ENCODE measurements at places on chromosomes 16 and 17.
A peak's percentile ranks its signal among the peaks of the same experiment; 100 is the strongest.

DNA sequence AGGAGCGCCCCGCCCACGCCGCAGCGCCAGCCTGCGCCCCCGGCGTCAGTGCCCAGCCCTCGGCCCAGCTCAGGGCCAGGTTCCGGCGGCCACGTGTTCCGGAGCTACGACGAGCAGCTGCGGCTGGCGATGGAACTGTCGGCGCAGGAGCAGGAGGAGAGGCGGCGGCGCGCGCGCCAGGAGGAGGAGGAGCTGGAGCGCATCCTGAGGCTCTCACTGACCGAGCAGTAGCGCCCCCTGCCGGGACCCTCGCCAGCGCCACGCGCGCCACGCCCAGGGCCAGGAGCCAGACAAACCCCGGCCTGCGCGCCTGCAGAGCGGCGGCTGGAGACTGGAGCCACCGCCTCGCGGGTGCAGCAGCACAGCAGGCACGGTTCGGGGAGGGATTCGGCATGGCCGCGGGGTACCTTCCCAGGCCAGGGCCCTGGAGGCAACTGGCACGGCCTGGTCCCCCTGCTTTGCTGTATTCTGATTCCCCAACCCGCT, 9.3 kb downstream of the CORO6 start:
- peak; percentile 97 for DNase-seq

GRCh38 chr17:67293251-67294203, 48.5 kb upstream of the HELZ start:
- DNase-seq, result peak; percentile 30

GRCh38 chr16:58732545-58733247, 1.4 kb downstream of the GOT2 start:
- peak; percentile 8 for DNase-seq

DNA sequence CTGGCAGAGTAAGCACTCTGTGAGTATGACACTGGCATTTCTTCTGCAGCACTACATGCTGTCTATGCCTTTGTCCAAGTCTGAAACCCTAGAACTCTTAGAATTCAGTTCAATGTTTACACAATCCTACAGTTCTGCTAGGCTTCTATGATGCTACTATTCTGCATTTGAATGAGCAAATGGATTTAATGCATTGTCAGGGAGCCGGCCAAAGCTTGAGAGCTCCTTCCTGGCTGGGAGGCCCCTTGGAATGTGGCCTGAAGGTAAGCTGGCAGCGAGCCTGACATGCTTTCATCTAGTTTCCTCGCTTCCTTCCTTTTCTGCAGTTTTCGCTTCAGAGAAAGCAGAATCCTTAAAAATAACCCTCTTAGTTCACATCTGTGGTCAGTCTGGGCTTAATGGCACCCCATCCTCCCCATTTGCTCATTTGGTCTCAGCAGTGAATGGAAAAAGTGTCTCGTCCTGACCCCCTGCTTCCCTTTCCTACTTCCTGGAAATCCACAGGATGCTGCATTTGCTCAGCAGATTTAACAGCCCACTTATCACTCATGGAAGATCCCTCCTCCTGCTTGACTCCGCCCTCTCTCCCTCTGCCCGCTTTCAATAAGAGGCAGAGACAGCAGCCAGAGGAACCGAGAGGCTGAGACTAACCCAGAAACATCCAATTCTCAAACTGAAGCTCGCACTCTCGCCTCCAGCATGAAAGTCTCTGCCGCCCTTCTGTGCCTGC, at the start of gene CCL2:
Gene CCL2 (plus strand): TSS at position 635 of the 730 bp plus-strand sequence. CDS start 65 bp downstream, at position 700.
- peak; percentile 79 for DNase-seq

DNA sequence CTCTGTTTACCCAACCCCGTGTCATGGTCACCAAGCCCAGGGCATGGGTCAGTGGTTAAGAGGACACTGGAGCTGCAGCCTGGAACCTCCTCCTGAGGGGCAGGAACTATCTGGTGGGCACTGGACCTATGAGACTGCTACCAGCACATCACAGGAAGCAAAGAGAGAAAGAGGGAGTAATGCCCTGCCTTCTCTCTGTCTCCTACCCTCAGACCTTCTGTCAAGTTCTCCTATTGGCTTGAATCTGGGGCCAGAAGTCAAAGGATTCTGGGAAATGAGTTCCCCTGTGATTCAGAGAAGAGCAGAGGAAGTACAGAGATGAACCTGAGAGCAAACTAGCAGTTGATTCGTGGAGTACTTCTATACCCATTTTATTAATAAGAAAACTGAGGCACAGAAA, 123.0 kb upstream of the GNAO1 start:
- no peak for DNase-seq

- no peak for DNase-seq
Observed at GRCh38 chr16:85610059-85610445, 3.1 kb upstream of the GSE1 start.

DNA sequence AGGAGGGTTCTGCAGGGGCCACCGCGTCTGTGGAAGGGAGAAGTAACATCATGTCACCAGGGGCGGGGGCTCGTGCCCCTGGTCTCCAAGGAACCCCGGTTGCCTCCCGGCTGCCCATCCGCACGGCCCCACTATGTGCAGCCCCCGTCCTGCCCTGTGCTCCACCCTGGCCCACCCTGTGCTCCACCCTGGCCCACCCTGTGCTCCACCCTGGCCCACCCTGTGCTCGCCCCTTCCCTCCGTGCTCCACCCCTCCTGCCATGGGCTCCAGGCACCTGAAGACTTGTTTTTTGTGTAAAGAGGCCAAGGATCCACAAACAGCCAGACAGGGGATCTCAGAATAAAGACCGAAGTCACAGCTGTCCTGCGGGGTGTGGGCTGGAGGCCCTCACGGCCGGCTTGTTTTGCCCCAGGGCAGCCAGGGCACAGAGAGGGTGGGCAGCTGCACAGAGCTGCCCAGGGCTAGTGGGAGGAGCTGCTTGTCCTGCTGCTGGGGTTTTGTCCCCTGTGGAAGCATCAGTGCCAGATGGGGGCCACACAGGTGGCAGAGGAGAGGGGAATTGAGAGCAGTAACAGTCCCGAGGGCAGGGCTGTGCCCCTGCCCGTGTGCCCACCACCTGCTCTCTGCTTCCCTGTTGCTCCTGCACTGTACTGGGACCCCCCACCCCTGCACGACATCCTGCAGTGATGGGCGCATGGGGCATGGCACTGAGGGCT, 147.0 kb upstream of the CIBAR2 start:
- DNase-seq, result peak; percentile 78

- no peak for DNase-seq
Observed at GRCh38 chr16:71474864-71475263, 12.8 kb upstream of the ZNF23 start.

GRCh38 chr17:40538936-40539705, 26.2 kb downstream of the CCR7 start:
- DNase-seq, result no peak

- no peak for DNase-seq
Observed at GRCh38 chr16:19116711-19117449, 3.1 kb downstream of the ITPRIPL2 start.

- no peak for DNase-seq
Observed at GRCh38 chr16:3536851-3537250, 36.0 kb downstream of the CLUAP1 start.

GRCh38 chr16:19881028-19881427, 3.6 kb downstream of the GPRC5B start:
- no peak for DNase-seq

- DNase-seq, result no peak
Observed at GRCh38 chr17:72452286-72453173, 331.7 kb downstream of the SOX9 start.

DNA sequence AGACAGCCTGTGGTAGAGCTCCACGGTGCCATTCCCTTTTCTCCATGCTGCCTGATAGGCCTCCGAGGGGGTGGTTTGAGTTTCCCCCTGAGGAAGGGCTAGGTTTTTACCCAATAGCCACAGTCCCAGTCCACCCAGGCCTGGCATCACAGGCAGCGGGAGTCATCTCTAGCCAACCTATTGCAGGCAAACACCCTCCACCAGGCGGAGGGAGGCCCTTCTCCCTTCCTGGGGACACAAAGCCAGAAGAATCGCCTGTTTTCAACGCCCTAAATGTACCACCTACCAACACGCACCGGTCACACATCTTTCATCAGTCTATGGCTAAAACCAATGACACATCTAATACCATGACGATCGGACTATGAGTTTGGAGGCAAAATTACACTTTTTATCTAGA, 7.4 kb downstream of the CSNK1D start:
- DNase-seq, result no peak

DNA sequence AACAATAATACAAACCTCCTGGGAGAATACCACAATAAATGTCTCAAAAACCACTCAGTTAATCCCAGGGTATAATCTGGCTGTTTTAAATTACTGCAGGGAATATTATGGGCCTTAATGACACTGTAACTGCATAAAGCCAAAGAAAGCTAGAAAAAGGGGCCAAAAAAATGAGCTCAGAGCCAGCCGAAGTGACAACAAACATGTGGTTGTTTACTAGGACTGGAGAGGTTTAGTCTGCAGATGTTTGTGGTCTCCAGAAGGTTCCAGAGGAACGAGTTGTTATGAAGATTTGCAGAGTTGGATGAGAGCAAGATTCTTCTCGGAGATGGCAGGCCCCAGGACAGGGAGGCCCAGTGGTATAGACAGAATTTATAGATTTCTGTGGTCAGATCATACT, 97.1 kb upstream of the AKTIP start:
- DNase-seq, result no peak

DNA sequence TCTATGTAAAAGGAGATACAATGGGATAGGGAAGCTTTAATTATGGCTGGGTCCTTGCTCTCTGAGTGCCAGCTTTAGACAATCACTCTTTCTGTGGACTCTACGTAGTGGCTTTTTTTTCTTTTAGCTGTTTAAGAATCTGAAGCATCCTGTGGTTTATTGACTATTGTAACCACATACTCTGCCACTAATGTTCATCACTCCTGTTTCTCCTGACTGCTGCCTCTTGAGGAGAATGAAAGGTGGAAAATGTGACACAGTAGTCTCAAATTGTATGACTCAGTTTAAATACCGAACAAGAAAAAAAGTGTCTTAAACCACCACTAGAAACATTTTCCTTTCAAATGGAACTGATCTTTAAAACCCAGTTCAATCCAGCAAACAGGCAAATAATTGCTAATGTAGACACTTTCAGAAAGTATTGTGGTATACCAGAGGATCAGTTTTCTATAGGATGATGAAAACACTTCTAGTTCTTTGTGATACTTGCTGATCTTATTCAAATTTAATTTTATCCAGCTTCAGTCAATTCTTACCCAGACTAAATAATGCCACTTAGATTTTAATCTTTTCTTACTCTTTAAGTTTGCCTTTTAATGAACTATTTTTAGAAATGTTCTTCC, 302.7 kb upstream of the PMFBP1 start:
- no peak for DNase-seq

DNA sequence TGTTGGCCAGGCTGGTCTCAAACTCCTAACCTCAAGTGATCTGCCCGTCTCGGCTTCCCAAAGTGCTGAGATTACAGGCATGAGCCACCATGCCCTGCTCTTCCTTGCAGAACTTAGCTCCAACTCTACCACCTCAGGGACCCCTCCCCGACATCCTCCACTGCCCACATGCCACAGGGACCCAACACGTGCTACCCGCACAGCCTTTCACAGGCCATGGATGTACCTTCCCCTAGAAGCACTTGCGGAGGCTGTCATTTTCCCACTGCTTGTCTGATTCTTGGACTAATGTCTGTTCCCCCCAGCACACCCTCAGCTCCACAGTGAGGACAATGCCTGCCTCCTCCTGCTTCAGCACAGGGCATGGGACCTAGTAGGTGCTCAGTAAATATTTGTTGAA, 147.4 kb downstream of the ZNF423 start:
- no peak for DNase-seq

All from retina (tissue), 1 donor.